ENCODE measurements at places on chromosomes 3 and 15.

DNA sequence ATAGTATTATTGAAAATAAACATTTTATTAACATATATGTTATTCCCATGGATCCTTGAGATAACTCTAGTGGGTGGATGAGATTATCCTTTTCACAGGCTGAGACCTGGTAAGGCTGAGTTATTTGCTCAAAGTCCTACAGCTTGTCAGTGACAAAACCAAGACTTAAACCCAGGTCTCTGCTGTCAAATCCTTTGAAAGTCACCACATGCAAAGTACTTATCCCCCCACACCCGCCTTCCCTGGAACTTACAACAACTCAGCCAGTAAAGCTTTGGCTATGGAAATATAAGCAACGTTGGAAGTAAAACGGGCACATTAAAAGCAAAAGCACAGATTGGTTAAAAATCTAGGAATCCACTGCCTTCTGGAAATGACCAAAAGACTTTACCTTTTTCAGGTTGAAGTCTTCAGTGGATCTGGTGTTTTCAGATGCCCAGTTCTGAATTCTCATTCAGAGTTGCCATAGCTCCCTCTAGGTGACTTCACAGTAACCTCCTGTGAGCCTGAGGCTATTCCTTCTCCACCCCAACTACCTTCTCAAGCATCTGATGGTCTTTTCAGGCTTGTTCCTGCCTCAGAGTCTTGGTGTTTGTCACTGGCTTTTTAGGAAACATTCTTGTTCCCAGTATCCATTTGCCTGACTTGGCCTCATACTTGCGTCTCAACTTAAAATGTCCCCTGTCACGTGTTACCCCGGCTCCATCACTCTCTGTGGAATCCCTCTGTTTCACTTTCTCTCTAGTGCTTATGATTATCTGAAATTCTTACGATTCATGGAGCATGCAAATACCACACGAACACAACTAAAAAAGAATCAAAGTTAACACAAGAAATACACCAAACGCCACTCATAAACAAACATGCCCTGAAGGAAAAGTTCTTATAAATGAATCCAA lies 131.2 kb downstream of the MAGI1 start:
- no peak for DNase-seq

GRCh38 chr3:106332129-106332528 lies 463.3 kb upstream of the CBLB start:
- no peak for DNase-seq

GRCh38 chr3:196624067-196624790 lies 15.3 kb upstream of the NRROS start:
- no peak for DNase-seq

- no peak for DNase-seq
Observed at GRCh38 chr3:159892171-159892795, 96.4 kb upstream of the IL12A start.

DNA sequence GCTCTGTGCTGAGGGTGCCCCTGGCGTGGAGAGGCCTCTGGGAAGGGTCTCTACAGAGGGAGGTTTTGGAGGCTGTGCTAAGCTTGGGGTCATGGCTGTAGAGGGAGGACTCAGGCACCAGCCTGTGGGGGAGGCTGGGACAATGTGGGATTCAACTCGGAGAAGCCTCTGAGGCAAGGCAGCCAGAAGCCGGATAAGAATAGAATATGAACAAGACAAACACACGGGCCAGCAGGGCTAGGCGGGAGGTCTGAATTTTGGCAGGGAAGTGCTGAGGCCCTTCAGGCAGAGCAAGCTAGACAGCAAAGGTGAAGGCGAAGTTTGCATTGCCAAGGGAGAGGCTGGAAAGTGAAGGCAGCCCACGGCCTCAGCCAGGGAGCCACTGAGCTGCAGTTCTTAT lies 612.1 kb upstream of the NR2F2 start:
- DNase-seq, result no peak

DNA sequence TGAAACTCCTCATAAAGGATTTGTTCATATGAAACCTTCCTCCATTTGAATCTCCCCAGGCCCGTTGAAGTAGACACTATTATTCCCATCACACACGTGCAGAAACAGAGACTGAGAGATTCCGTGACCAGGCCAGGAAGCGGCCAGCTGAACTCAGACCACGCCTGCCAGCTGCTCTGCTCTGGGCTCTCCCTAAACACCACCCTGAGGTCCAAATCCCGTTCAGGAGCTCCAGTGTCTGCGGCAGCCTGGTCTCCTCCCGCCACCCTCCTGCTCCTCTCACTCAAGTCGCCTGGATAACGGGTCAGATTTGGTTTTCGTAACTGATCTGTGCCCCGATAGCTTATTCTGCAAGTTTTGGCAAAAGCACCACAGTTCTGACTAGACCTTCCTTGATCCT lies 53.6 kb upstream of the SNRPA1 start:
- DNase-seq, result no peak

- DNase-seq, result no peak
Observed at GRCh38 chr3:89635137-89635536, 527.7 kb downstream of the EPHA3 start.

DNA sequence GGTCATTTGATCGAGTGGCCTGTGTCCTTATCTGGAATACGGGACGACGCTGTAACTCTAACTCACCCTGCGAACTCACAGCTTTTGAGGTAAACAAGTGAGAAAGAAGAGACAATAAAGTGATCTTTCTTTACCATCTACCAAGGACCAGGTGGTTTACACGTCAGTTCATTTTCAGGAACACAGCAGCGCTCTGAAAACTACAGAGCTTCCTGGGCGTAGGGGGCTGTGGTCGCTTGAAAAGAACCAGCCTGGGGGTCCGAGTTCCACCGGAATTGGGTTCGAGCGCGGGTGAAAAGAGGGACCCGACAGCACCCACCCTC lies 357 bp downstream of the KIAA1143 start:
- DNase-seq, result peak; percentile 1

- DNase-seq, result no peak
Observed at GRCh38 chr3:139307072-139307491, 36.7 kb upstream of the MRPS22 start.

- DNase-seq, result no peak
Observed at GRCh38 chr3:18989237-18989795, 159.0 kb upstream of the KCNH8 start.

GRCh38 chr15:42759093-42759492 lies 22.2 kb upstream of the CDAN1 start:
- DNase-seq, result no peak

Measured in left renal pelvis (tissue), 4 donors.